Progenitor cell of endocrine pancreas (in vitro differentiated cells): ENCODE measurements at places on chromosomes 7 and 10.

DNA sequence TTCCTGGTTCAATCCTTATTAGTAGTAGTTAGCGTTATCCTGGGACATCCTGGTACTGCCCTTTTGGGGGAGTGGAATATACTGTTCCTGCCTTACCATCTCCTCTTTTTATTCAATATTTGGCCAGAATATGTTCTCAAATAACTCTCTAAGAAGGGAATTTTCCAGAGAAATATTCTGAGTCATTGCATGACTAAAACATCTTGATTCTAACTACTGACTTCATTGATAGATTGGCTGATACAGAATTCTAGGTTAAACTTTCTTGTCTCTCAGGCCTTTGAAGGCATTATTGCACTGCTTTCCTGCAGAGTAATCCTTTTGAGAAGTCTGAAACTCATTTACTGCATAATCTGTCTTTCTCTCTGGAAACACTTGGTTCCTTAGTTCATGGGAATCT lies 275.5 kb upstream of the DGKB start:
- DNase-seq: no peak

DNA sequence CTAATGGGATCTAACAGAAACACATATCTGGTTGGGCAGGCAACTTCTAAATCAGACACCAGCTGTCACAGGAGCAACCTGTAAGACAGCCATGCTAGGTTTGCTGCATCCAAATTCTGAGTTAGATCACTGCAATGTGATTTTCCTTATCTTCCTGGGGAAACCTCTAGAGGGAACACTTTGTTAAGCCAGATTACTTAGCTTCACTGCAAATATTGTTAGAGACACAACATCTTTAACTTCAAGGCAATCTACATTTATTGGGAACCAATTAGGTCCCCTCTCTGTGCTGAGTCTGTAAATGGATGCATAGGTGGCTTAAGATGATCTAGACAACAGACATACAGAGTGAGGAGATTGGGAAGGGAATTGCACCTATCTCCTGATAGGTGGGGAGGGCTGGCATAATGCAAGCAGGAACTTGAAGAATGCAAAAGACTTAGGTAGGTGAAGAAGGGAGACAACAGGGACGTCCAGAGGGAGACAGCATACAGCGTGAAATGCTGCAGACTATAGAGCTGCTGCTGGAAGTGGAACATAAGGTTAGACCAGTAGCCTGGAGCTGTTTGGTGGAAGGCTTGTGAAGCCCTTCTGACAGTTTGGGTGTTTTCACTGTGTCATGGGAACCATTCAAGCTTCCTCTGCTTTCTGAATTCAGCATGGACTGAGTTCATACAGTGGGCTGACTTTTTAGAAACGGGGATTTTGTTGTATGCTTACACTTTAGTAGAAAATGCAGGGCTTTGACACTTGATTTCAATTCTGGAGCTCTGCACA lies 109.8 kb upstream of the ELMO1 start:
- no peak for DNase-seq

DNA sequence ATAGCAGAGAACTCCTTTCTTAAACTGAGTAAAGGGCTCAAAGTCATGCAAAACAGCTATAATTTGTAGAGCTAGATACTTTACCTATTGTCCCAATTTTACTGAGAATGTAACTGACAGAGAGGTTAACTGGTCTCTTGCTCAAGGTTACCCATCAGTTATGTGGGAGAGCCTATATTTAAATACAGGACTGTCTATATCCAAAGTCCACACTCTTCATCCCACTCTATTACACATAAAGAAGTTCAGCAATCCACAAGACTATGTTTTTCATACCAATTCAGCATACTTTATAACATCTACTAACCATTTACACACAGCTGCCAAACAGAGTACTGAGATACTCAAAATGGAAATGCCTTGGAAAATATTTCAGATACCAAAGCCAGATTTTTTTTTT lies 100.2 kb downstream of the MICU1 start:
- no peak for DNase-seq

- no peak for DNase-seq
These were observed 221.0 kb downstream of the CDK14 start for GRCh38 chr7:90817151-90817550.

- peak; percentile 17 for DNase-seq
These were observed 32.4 kb upstream of the VKORC1L1 start for GRCh38 chr7:65840446-65840845.

GRCh38 chr10:34985823-34986222 lies 104.3 kb downstream of the CUL2 start:
- DNase-seq: no peak

DNA sequence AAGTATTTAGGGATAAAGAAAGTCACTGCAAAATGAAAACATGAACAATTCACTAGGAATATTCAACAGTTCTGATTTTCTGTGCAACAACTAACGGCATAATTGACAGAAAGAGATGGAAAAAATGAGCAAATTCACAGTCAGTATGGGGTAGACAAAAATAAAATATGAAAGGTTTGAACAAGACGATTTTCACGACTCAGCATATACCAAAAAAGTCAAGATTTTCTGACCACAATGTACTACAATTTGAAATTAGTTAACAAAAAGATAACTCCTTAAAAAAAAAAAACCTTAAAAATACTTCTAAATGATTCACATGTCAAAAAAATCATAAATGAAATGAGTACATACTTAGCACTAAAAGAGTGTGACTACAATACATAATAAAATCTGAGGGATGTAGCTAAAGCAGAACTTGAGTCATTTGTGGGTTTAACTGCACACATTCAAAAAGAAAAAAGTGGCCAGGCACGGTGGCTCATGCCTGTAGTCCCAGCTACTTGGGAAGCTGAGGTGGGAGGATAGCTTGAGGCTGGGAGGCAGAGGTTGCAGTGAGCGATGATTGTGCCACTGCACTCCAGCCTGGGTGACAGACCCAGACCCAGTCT lies 22.6 kb upstream of the MTURN start:
- no peak for DNase-seq

DNA sequence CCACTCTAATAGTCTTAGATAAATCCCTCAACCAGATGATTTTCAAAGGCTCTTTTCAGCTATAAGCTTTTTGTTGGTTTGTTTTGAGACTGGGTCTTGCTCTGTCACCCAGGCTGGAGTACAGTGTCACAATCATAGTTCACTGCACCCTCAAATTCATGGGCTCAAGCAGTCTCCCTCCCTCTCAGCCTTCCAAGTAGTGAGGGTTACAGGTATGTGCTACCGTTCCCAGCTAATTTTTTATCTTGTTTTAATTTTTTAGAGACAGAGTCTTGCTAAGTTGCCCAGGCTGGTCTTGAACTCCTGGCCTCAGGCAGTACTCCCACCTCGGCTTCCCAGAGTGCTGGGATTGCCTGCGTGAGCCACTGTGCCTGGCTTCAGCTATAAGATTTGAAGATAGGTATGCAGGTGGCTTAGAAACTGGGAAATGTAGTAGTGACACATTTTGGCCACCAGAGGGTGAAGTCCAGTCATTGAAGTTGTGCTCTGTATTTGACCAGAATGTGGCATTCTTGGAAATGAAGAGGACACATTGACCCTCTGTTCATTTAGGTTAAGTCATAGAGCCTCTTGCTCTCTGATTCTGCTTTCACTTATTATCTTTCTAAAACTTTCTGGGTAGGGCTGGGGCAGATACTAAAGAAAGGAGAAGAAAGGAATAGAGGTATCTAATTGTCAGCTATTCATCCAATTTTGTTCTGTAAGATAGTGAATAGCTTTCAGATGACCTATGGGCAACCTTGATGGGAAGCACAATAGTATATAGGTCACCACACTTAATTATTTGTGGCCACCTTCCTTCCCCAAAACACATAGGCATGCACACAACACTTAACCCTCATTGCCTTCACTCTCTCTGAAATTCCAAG lies 36.0 kb downstream of the R3HCC1L start:
- DNase-seq: peak; percentile 40

DNA sequence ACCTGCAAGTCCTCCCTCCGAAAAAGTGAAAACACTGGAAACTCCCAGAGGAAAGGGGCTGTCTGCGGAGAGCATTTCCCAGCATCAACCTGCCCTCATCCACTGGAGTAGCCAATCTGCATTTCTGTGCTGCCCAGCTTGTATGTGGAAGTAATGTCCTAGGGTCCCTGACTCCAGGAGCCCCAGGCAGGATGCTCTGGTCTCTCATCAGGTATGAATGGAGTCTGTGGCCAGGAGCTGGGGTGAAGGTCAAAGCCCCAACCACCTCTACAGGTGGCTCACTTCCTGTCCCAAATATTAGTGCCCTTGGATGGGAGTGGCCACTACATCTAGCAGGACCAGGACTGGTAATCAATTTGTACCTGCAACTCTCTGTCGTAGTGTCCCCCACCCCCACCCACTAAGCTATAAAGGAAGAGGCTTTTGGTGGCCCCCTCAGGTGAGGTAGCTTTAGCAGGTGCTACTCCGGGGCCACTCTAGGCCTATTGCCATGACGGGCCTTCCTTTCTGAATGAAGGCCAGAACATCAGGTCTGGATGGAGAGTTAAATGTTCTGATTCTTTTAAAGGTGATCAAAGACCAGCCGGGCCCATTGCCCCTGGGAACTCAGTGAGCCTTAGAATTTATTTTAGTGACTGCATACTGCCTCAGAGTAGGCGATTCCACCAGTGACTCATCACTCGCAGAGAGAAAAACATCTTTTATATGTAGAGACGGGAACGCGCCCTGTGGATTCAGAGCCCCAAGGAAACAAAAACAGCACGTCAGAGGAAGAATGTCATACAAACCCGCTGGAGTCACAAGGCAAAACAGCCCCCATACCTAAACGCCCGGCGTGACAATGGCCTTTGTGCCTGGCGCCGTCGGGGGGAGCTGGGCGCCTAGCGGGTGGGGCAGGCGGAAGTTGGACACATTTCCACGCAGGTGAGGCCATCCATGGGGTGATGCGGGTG lies 13.0 kb downstream of the EN2 start:
- no peak for DNase-seq

DNA sequence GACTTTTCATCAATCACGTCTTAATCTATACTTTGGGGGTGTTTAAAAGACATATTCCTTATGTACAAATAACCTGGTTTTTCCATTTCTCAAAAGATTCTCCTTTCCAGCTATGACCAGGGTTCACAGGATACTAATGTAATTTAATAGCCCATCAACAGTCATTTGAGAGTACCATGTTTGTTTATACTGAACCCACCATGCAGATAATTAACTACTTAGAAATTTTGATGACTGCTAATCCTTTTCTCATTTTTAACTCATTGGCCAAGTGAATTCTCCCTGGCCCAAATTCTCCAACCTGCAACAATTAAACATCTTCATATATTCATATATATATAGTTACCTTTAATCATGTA lies 28.8 kb upstream of the KMT2E start:
- no peak for DNase-seq

DNA sequence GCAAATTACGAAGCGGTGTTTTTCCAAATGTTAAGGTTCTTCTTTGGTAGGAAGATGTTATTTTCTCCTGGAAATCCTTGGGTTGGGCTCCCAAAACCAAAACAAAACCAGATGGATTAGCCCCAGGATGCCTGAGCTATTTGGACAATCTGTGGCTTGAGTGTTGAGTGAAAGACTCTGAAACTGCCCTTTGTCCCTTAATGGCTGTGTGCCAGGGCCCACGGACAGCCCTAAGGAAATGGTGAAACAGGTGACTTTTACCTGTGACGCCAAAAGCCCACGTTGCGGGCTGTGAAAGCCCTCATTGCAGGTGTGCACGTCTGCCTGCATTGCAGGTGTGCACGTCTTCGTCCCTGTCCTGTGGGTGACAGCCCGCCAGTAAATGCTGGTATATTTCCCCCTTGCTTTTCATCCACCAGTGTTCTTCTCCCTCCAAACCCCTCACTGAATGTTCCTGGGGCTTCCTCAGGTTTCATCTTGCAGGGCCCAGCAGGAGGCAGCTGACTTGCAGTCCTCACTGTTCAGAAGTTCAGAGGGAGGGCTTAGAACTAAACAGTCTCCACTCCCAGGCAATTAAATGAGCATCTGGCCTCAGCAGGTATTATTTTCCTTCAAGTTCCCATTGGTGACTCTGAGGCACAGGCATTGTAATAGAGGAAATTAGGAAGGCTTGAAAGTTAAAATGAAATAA lies 10.7 kb downstream of the PFKP start:
- DNase-seq: no peak

DNA sequence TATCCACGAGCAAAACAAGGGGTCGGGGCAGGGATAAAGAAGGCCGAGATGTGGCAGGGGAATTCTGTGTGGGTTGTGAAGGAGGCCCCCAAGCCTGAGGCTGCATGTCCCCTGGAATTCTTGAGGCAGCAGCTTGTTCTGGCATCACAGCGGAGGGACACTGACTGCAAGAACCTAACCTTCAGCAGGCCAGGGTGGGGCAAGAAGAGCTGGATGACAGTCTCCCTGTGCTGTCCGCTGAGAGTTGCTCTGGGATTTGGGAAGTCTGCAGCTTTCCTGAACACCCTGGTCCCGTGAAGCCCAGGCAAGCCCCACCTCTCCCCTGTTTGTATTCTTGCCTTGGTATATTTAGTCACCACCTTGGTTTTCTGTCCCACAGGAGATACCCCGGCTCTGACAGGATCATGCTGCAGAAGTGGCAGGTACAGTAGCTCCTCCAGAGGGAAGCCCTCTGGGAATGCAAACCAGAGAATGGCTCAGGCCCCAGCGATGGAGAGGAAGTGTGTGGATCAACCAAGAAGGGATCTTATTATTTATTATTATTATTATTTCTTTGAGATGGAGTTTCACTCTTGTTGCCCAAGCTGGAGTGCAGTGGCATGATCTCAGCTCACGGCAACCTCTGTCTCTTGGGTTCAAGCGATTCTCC lies 1.9 kb upstream of the LRRC18 start:
- DNase-seq: no peak

- DNase-seq: no peak
These were observed 252.6 kb upstream of the ANKRD30A start for GRCh38 chr10:36872702-36873393.

DNA sequence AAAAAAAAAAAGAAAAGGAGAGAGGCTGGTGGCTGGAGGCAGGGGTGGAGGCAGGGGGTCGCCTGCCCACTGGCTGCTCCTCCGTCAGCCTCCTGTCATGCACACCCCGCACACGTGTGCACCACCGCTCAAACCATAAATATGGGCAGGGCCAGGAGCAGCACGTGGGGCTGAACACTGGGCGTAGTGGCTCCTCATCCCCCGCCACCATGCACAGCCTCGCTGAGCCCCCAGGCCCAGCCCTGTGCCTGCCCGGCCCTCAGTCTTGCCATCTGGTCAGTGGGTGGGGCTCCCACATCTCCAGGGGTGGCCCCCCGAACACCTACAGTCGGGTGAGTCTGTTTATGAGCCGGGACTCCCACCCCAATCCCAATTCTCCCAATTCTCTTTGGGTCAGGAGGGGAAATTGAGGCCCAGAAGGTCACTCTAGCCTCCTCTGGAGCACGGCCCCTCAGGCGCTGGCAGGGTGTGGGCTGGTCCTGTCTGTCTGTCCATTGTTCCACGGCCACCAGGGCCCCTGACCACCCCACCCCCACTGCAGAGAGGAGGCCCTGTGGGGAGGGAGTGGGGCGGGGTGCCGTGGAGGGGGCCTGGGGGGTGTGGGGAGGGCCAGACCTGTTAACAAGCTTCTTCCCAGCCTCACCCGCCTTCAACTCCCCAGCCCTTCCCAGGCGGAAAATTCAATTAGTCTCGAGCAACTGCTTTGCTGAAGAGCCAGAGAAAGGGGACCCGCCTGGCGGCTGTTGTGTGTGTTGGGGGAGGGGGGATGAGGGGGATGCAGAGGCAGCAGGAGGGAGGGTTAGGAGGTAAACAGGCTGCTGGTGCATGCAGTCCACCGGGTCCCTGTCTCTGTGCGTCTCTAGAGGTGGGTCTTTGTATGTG lies 19.5 kb upstream of the GRIFIN start:
- DNase-seq: no peak
